ENCODE measurements at places on chromosomes 4 and X.

- no peak for DNase-seq
Measured at GRCh38 chrX:154348646-154349358, 25.6 kb downstream of the FLNA start.

GRCh38 chr4:150078579-150079080 is 385 bp downstream of the DCLK2 start:
- no peak for DNase-seq

DNA sequence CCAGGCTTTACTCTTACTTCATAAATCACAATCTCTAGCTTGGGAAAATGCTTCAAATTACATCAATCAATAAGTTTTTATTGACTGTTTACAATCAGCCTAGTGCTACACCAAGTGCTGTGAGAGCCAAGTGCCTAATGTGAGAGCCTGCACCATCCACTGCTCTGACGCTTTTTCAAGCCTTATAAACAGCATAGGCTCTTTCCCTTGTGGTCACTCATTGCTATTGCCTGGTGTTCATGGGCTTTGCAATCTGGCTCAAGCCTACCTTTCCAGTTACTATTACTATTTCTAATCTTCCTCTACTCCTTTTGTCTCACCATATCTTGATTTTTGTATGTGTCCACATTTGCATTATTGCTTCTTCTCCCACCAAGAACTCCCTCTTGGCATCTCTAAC is 77.0 kb downstream of the REELD1 start:
- DNase-seq, result no peak

- DNase-seq, result no peak
Measured at GRCh38 chrX:150365990-150366911, 3.1 kb downstream of the MAMLD1 start.

DNA sequence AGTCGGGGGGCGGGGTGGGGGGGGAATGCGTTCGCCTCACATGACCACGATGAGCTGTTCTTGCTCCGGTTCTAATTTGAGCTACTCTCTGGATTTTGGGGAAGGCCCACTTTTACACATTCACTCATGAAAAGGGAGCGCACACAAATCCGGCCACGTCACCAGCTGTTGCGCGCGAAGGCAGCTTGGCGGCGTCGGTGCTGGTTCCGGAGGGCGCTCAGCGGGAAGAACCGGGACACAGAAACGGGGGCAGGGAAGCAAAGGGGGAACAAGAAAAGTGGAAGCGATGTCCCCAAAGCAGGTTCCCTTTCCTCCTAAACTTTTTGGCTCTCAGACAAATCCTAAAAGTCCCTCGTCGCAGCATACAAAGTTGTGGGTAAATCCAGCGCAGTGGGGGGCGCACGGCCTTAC is 605 bp downstream of the ANXA5 start:
- DNase-seq, result no peak

- DNase-seq, result no peak
Measured at GRCh38 chrX:155048977-155049619, 21.8 kb downstream of the CMC4 start.

- no peak for DNase-seq
Measured at GRCh38 chr4:75777589-75777988, 53.2 kb downstream of the USO1 start.

GRCh38 chr4:142336251-142336934 is 509.7 kb downstream of the INPP4B start:
- no peak for DNase-seq

- DNase-seq, result no peak
Measured at GRCh38 chrX:17595456-17596035, 141.7 kb upstream of the SCML1 start.

GRCh38 chrX:106707771-106708454 is 18.6 kb upstream of the RNF128 start:
- no peak for DNase-seq

GRCh38 chrX:103488332-103488731 is 31.0 kb downstream of the RAB40A start:
- no peak for DNase-seq

GRCh38 chrX:11196476-11196875 is 85.3 kb downstream of the HCCS start:
- DNase-seq, result no peak

DNA sequence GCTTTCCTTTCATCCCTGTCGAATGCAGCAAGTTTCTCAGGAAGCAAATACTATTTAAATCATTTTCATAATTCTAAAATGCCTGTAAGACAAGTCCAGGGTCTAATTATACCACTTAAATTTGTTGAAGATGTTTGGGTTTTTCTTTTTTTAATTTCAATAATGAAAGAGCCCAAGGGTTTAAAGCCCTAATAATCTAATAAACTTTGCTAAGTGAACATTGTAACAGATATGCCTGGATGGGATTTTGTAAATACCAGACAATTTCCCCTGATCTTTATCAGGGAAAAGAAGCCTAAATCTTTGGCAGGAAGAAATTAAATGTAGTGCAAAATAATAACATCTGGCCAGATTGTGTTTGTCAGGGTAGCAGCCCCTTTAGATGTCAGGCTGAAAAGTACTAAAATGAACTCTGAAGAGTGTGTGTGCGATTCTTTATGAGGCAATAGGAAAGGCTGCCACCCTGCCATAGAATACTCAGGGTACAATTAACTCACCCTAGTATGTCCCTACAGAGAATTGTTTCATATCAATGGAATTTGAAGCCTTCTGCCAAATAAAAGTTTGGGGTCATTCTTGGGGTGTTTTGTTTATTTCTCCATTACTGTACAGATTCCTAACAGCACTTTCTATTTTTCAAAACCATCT is 45.6 kb downstream of the GPC3 start:
- no peak for DNase-seq
